ENCODE measurements at places on chromosomes 16 and 17. TPM values are rescaled to one million over a fixed set of nuclear protein-coding genes. Genes with fewer than 3 reads are reported as not detected.

GRCh38 chr16:8575399-8575798 is 14.9 kb downstream of the TMEM114 start:
- DNase-seq, result no peak

Gene TMEM98
- total RNA-seq, result not detected

DNA sequence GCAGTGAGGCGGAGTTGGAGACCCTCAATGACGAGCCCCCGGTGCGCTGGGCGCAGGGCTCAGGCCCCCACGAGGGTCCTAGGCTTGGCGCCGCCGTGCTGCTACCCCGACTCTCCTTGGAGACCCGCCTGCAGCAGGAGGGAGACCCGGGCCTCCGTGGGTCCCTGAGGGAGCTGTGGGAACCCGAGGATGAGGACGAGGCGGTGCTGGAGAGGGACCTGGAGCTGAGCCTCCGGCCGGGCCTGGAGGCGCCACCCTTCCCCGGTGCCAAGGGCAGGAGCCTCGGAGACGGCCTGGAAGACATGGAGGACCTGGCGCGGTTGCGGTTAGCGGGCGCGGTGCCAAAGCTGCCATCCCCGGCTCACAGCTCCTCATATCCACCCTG is 2.3 kb downstream of the MYO15B start:
- DNase-seq, result no peak

DNA sequence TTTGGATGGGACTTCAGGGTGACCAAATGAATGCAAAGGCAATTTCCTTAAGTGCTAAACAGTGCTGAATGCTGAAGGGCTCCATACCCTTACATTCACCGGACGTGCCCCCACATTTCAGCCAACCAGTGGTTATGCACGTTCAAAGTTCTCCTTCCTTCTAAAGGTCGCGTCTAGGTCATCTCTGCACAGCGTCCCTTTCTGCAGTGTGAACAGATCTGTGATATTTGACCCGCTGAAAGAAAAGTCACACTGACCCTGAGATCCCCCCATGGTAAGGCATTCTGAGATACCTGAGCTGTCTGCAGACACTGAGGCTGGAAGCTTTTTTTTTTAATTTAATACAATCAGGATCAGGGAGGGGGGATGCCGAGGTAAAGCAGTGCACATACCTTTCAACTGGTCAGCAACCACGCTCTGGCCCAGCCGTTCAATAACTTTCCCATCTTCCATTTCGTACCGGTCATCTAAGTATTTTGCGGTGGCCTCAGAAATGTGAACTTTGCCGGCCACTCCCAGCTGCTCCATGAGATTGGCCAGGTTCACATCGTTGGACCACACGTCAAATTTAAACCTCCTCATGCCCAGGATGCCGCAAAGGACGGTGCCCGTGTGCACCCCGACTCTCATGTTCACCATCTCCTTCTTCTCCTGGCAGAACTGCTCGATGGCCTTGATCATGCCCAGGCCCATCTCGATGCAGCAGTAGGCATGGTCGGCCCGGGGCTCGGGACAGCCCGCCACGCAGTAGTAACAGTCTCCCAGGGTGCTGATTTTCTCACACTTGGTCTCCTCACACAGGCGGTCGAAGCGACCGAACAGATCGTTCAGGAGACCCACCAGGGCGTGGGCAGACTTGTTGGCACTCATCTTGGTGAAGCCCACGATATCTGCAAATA is 2.6 kb downstream of the ADCY9 start:
- no peak for DNase-seq

Gene KRTAP3-1
- not detected for total RNA-seq

- no peak for DNase-seq
Observed at GRCh38 chr17:39625198-39625785, 1.5 kb upstream of the PPP1R1B start.

DNA sequence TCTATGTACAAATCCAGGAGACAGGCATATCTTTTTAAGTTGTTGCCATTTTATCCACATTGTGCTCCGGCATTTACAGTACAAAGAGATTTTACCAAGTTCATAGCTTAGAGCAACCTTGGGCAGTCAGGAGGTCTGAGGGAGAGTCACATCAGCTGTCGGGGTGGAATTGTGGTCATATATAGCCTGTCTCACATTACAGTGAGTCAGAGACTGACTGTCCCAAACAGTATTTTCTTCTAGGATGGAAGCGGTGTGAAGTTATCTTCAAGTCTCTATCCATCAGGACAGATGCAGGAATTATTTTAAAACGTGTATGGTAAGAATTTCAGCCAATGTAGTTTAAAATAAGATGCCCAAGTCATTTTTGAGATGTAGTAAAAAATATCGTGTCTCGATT is 53.0 kb downstream of the GPRC5B start:
- no peak for DNase-seq

DNA sequence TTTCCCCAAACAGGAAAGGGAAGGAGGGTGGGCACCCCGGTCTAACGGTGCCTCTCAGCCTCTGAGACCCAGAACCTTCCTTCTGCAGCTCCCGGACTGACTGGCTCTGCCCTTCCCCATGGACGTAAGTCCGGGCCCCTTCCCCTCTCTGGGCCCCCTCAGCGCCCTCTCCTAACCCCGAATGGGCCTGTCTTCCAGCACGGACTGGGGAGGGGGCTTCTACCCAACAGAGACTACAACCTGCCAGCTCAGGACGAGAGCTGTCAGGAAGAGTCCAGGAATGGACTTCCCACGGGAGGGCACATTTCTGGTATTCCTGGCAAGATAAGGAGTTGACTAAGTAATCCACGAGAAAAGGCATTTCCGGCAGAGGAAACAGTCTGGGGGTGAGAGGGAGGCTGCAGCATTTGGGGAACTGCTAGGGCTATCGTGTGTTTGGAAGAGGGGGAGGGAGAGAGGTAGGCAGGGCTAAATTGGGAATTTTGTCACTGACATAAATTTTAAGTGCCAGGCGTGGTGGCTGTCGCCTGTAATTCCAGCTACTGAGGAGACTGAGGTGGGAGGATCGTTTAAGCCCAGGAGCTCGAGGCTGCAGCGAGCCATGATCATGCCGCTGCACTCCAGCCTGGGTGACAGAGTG is 12.1 kb upstream of the ALDOA start:
- DNase-seq, result no peak

Gene SLFN14
- not detected for total RNA-seq

GRCh38 chr17:69192754-69193153 is 35.9 kb downstream of the ABCA10 start:
- DNase-seq, result no peak
